ENCODE measurements at places on chromosomes 4 and X.

- no peak for DNase-seq
Measured at GRCh38 chr4:80099671-80100070, 26.6 kb upstream of the ANTXR2 start.

GRCh38 chr4:175460414-175460813 is 351.6 kb downstream of the GPM6A start:
- DNase-seq: no peak

DNA sequence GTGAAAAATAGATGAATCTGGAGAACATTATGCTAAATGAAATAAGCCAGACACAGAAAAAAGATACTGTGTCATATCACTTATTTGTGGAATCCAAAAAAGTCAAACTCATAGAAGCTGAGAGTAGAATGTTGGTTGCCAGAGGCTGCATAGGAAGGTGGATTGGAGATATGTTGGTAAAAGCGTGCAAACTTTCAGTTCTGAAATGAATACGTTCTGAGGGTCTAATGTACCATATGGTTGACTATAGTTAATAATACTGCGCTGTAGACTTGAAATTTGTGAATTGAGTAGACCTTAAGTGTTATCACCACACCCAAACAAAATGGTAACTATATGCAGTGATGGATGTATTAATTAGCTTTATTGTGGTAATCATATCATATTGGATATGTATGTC is 45.0 kb upstream of the UPRT start:
- DNase-seq: no peak

- no peak for DNase-seq
Measured at GRCh38 chr4:21728304-21728703, 220.3 kb downstream of the KCNIP4 start.

GRCh38 chrX:681989-682388 is 51.4 kb downstream of the SHOX start:
- no peak for DNase-seq

DNA sequence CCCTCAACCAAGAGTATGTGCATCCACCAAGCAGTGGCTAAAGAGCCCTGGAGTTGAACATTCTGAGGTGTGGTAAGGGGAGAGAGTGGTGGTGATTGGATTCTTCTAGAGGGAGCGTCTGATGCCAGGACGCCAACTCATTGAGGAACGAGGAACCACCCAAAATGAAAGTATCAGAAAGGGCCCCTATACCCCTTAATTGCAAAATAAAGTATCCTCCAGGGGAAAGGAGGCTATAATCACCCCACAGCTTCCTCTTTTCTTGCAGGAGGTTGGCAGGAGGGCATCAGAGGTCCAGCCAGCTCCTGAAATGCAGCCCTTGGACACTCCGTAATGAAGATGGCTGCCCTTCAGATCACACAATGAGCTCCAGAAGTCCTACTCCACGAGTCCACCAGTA is 5.3 kb upstream of the KIAA1210 start:
- DNase-seq: no peak

GRCh38 chrX:10654960-10655359 is 34.6 kb upstream of the MID1 start:
- no peak for DNase-seq

GRCh38 chr4:98793658-98794057 is 135.2 kb upstream of the TSPAN5 start:
- no peak for DNase-seq

DNA sequence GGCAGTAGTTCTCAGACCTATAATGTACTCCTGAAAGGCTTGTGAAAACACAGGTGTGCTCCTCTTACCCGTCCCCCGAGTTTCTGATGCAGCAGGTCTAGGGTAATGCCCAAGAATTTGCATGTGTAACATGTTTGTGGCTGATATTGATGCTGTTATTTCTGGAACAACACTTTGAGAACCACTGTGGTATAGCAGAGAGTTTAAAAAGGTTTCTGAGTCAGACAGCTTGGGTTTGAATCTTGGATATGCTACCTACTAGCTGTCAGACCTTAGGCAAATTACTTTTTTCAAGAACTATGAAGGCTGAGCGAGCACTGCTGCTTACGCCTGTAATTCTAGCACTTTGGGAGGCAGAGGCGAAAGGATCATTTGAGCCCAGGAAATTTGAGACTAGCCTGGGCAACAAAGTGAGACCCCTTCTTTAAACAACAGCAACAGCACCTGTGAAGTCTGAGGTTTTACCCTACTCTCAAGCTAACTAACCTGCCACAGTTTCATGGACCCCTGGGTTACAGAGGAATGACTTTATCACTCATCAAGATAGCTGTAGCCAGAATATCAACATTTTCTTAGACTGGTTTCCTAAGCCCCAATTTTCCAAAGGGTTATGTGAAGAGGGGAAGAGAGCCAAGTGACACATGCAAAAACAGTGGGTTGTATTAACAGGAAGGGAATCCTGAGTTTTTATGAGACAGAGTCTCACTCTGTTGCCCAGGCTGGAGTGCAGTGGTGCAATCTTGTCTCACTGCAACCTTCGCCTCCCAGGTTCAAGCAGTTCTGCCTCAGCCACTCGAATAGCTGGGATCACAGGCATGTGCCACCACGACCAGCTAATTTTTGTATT is 5.1 kb downstream of the AFF1 start:
- peak; percentile 17 for DNase-seq

GRCh38 chr4:100511896-100512295 is 5.9 kb downstream of the EMCN start:
- no peak for DNase-seq

DNA sequence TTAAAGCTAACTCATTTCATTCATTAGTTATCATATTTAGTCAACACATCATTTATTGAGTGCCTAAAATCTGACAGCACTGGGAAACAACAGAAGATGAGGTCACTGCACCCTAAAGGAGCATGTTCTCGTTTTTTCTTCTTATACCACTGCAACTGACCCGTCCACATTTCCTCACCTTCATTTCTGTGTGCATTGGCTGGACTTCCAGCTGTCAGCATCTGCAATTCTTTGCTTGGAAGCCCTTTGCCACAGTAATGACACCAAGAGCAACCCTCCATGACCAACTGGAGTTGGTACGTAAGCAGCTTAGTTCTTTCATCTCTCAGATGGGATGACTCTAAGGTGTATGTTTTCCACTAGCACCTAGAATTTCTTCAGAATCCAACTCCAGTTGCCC is 13.2 kb downstream of the SHROOM3 start:
- no peak for DNase-seq

GRCh38 chrX:10851809-10852208 is 231.4 kb upstream of the MID1 start:
- DNase-seq: no peak

GRCh38 chrX:17814557-17814956 is 46.5 kb downstream of the RAI2 start:
- no peak for DNase-seq

DNA sequence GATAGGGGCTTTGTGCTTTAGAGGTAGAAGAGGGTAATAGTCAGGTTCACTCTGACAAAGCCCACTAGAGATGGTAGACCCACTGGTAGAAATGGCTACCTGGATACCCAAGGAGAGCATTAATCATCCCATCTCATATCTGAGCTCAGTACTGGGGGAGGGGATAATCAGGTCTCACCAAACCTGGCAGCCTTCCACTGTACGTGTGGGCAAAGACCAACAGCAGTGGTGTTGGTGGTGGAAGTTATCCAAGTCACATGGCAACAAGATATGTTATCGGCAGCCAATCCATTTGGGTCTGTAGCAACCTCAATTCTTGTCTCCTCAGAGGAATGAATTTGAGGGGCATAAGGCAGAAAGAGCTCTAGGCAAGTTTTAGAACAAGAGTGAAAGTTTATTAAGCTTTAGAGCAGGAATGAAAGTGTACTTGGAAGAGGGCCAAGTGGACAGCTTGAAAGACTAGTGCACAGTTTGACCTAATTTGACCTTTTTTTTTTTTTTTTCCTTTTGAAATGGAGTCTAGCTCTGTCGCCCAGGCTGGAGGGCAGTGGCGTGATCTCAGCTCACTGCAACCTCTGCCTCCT is 67.0 kb upstream of the CXCL13 start:
- DNase-seq: no peak

DNA sequence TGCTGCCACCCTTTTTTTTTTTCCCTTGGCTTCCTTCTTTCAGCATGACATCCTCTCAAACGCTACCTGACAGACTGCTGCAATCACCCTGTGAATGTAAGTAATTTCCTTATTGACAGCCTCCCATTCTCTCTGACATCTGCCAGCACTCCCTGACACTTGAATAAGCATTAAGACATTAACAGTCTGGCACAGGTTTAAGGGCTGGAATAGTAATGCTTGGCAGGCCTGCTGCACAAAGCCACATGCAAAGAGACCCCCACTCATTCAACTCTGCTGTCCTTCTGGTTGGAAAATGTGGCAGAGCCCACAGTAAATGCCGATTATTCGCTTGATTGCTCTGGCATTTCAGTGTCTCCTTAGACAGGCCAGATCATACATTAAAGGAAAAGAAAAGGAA is 28.1 kb upstream of the RASGEF1B start:
- no peak for DNase-seq

GRCh38 chr4:163042306-163042705 is 124.4 kb downstream of the NAF1 start:
- no peak for DNase-seq

DNA sequence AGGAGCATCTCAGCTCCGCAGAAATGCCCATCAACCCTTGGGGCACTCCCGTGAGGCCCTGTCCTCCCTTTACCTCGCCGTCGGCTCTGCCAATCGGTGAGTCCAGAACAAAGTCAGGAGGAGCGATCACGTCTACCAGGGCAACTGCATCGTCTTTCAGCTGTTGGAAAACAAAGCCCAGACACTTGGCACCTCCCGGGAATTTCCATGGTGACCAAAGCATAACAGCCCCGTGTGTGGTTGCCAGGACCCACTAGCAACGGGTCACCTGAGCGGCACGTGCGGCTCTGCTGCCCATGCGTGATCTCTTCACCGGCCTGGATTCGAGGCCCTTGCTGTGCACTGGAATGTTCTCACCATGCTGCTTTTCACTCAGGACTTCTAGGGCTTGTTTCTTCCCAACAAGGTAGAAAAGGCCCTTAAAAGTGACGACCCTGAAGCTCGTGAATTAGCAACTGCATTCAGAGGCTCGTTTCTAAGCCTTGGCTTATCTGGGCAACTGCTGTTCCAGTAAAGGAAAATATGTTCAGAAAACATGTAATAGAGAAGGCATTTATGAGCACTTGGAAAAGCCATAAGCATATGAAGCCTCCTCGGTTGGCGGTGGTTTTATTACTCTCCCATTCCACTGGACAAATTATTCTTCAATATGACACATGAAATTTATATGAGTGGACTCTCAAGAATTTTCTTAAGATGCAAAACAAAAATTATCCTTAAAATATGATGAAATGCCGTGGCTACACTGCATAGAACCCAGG is 69.5 kb downstream of the ACOX3 start:
- no peak for DNase-seq

- no peak for DNase-seq
Measured at GRCh38 chr4:149676076-149676475, 139.6 kb downstream of the IQCM start.

DNA sequence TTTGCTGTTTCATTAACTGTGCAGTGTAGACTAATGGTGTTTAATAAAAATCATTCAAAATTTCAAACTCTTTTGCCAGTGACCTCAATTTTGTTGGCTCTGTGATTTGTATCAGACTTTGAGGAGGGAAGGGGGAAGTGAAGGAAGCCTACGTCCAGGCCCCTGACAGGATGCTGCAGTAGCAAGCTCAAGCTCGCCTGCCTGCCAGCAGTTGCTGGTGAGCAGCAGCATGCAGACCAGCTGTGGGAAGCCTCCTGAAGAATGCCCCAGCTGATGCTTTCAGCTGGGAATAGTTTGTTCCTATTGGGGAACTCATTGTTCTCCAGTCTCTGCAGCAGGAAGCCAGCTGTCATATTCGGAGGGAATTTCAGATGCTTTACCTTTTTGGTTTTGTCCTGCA is 495.2 kb downstream of the AFF2 start:
- no peak for DNase-seq

DNA sequence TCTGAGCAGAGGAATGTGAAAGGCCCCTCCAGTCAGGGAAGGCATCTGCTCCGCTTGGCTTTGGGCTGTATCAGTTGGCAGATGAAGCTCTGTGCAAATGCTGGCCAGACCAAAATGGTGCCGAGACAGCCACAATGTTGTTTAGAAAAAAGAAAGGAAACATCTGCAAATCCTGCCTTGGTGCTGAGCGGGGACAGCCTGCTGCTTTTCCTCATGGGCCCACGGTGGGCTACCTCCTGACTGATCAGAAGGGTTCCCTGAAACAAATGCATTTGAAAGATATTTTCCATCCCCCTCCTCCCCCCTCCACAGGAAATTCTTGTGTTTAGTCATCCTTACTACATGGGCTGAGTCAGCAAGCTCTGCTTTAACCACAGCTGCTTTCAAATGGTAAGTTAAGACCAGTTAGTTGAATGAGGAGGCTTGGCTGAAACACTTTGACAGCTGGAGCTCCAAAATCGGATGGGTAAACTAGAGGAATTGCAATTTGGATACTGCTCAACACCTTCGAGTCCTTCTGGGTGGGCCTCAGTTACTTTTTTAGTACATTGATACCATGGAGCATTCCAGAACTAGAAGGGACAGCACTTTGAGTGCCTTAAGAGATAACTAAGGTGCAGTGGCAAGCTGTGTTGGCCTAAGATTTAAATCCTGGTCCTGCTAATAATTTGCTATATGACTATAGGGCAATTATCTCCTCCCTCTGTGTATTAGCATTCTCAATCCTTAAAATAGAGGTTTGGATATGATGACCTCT is 36.0 kb downstream of the PLAC1 start:
- DNase-seq: no peak

GRCh38 chrX:32195611-32196010 is 1015.7 kb downstream of the DMD start:
- DNase-seq: no peak

DNA sequence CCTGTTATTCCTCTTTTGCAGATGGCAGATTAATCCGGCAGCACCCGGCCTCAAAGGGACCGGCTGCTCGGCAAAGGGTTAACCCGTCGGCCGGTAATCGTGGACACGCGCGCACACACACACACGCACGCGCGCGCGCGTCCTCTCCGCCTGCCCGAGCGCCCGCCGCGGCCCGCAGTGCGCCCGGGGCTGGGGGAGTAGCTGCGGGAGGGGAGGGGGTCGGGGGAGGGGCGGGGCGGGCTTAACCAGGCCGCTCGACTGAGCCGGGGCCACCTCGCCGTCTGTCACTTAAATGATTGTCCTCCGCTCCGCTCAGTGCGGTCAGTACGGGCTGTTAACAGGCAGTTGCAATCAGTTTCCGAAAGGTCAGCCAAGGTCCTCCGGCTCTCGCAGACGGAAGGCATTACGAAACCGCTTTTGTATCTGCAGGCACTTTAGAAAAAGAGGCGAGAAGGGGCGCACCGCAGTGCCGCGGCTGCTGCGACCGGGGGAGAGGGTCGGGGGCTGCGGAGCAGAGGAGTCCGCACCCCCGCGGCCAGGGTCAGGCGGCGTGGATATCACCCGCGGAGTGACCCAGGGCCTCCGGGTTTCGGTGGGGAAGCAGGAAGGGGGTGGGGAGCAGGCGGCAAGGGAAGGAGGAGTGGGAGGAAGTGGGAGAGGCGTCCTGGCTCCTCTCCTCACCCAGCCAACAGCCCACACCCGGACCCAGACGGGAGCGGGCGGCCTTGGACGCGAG is 57.3 kb upstream of the BCOR start:
- DNase-seq: peak; percentile 41

DNA sequence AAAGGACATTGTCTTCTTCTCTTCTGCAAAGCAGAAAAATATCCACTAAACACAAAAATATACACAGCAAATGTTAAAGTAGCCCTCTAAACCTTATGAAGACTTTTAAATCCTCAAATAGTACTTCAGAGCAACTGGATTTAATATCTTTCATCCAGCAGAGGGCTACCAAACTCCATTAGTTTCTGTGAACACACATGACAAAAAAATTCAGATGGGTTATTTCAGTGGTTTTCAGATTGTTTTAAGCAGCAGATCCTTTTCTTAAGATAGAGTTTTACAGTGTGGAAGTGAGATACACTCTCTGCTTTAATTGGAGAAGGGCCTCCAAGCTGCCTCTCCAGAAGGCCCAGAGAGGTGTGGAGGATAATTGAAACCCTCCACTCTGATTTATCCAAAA is 56.7 kb downstream of the ANK2 start:
- DNase-seq: no peak
